ENCODE measurements at places on chromosomes 1 and 21. TPM values are rescaled to one million over a fixed set of nuclear protein-coding genes. Genes with fewer than 3 reads are reported as not detected.
A peak's percentile ranks its signal among the peaks of the same experiment; 100 is the strongest.

DNA sequence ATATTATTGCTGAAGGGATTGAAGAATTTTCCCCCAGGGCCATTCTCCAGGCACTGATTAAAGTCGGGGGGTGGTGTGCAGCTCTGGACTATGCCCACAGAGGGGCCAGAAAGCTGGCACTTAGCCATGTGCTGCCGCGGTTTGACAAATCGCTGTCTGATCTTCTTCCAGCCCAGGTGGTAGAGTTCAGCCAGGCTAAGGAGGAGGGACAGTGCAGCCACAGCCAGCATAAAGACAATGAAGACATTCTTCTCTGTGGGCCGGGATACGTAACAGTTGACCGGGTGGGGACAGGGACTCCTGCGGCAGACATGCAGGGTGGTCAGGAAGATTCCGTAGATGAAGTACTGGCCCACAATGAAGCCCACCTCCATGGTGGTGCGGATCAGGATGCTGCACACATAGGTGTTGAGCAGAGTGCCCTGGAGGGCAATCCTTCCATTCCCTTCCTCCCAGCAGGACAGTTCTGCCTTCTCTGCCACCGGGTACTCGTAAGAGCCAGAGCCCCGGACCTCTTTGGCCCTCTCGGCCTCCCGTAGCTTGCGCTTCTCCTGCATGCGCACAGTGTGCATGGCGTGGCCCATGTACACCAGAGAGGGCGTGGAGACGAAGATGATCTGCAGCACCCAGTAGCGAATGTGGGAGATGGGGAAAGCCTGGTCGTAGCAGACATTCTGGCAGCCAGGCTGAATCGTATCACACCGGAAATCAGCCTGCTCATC, 1.9 kb downstream of the GJA5 start:
- DNase-seq, result no peak

GRCh38 chr21:37575580-37575979, 209.0 kb downstream of the DYRK1A start:
- no peak for DNase-seq

DNA sequence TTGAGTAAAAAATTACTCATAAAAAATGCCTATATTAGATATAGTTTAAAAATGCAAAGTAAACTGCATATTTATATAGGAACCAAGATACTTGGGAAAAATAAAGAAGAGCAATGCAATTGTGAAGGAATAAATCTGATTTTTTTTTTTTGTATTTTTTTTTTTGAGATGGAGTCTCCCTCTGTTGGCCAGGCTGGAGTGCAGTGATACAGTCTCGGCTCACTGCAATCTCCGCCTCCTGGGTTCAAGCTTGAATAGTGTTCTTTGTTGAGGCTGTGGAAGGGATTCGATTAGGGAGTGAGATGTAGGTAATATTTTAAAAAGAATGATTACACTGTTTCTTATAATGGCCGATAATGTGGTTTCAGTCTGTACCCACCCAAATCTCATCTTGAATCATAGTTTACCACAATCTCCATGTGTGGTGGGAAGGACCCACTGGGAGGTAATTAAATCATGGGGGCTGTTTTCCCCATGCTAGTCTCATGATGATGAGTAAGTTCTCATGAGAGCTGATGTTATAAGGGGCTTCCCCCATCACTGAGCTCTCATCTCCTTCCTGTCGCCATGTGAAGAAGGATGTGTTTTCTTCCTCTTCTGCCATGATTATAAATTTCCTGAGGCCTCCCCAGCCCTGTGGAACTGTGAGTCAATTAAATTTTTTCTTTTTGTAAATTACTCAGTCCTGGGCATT, 1765.9 kb downstream of the PLA2G4A start:
- no peak for DNase-seq

DNA sequence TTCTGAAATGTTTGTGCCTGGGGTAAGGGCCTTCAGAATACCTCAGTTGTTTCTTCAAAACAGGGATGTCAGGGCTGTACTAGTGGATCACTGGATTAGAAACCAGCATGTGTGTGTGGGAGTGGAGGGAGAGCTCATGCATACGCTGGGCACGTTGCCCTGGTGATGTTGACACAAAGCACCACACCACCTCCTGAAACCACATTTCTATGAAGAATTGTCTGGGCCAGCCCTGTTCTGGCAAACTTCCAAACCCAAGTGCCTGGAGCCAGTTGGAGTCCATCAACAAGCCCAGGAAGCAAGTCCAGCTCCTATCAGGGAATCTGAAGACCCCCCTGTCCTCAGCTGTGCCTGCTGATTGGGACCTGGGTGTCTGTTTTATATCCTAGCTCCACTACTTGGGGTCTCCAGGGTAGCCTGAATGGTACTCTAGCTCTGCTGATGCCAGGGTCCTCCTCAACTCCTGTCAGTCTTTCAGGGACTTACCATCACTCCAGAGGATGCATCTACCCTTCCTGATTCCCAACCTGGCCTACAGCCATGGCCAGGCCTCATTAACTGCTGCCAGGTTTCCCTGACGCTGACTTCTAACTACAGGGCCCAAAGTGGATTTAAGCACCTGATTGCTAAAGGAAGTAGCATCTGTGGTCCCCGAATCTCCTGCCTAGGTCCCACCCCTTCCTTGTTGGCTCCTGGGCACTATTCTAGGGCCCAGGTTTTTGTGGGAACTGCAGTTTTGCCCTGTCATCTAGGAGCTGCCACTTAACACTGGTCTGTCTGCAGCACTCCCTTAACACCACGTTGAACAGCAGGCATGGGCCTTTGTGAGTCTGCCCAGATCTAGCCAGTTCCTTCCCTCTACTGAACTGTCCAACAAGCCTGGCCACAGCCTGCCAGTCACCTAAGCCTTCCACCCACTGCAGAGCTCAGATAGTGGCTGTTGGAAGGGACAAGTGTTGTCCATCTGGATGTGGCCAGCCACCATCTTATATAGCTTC, 45.5 kb downstream of the LPAR3 start:
- peak; percentile 60 for DNase-seq

DNA sequence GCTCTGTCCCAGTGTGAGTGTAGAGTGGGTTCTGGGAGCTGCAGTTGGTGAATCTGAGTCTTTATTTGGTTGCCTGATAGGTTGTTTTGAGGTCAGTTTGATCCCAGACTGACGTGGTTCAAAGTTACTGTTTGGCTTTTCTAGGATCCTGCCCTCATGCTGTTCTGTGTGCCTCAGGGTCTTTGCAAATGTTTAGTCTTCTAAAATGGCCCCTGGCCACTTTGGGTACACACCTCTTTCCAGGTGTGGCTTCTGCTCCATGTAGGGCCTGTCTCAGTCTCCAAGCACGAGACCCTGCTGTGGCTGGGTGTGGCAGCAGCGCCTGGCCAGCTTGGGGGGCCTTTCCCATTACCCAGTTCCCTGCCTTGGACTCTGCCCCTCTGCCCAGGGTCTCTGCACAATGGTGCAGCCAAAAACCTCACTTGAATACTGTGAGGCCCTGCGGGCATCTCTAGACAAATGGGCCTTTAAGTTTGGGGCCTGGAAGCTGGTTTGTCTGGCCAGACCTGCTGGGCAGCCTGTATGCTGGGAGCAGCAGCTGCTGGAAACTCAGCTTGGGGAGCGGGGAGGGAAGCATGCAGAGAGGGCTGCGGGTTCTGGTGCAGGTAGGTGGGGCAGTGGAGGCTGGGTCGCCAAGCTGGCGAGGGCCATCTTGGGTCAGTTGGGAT, 5.6 kb downstream of the PTPRF start:
- DNase-seq, result no peak

DNA sequence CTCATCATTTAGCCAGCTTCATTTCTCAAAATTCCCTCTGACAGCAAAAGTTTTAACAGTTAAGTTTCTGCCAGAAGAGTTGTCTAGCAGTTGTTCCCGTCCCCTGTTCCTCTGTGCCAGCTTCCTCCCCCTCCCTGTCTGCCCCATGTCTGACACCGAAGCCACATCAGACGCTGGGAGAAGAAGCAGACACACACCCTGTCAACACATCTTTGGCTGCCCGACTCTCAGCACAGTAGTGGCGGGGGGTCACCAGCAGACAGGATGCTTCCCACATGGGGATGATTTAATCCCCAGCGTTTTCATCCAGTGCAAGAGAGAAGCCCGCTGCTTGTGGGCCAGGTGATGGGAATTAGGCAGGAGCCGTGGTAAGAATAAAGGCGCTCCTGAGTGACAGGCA, 379.4 kb upstream of the RUNX1 start:
- no peak for DNase-seq

- DNase-seq, result no peak
Measured at GRCh38 chr1:186722711-186723309, 42.6 kb upstream of the PTGS2 start.

DNA sequence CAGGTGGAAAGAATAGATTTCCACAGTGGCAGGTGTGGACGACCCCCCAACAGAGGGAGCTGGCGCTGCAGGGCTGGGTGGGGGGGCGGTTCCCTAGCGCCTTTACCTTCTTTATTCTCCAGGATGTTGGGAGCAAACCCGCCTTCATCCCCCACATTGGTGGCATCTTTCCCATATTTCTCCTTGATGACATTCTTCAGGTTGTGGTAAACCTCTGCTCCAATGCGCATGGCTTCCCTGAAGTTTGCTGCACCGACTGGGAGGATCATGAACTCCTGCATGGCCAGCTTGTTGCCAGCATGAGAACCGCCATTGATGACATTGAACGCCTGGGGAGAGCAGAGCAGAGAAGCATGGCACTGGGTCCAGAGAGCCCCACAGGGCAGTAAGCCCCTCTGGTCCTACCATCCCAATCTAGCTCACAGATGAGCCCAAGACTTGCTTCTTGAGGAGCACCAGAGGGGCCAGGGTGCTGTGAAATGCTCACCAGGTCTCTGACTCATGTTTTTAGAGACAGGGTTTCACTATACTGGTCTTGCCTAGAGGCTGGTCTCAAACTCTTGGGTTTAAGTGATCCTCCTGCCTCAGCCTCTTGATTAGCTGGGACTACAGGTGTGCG, 12.2 kb downstream of the ENO1 start:
- DNase-seq, result no peak

DNA sequence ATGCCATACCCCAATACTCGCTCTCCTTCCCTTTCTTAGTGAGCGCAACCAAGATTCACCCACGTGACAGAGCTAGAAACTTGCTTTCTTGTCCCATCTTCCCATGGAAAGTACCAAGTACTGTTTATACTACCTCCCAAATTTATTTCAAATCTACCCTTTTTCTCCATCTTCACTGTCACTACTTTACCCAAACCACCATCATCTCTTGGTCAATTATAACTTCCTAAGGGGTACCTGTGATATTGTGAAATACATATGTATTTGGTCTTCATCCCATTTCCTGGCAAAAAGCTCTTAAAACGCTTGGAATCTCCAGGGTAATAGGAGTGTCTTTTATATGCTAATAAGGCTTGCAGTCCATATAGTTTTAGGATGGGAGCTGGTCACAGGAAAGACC, 8.2 kb downstream of the DRAM2 start:
- no peak for DNase-seq

GRCh38 chr1:150813028-150813707, 5.1 kb upstream of the CTSK start:
- DNase-seq, result no peak

- DNase-seq, result no peak
Measured at GRCh38 chr1:108082001-108082400, 117.0 kb upstream of the VAV3 start.

DNA sequence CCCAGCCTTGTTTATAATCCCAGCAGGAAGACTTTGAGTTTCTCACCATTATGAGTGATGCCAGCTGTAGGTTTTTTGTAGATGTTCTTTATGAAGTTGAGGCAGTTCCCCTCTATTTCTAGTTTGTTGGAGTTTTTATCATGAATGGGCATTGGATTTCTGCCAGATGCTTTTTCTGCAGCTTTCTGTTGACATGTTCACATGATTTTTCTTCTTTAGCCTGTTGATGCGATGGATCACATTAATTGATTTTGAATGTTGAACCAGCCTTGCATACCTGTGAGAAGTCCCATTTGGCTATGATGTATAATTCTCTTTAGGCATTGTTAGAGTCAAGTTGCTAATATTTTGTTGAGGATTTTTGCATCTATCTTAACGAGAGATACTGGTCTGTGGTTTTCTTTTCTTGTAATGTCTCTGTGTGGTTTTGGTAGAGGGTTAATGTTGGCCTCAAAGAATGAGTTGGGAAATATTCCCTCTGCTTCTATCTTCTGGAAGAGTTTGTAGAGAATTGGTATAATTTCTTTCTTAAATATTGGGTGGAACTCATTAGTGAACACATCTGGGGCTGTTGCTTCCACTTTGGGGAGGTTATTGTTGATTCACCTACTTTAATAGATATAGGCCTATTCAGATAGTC, 33.2 kb downstream of the ZBTB40 start:
- no peak for DNase-seq

DNA sequence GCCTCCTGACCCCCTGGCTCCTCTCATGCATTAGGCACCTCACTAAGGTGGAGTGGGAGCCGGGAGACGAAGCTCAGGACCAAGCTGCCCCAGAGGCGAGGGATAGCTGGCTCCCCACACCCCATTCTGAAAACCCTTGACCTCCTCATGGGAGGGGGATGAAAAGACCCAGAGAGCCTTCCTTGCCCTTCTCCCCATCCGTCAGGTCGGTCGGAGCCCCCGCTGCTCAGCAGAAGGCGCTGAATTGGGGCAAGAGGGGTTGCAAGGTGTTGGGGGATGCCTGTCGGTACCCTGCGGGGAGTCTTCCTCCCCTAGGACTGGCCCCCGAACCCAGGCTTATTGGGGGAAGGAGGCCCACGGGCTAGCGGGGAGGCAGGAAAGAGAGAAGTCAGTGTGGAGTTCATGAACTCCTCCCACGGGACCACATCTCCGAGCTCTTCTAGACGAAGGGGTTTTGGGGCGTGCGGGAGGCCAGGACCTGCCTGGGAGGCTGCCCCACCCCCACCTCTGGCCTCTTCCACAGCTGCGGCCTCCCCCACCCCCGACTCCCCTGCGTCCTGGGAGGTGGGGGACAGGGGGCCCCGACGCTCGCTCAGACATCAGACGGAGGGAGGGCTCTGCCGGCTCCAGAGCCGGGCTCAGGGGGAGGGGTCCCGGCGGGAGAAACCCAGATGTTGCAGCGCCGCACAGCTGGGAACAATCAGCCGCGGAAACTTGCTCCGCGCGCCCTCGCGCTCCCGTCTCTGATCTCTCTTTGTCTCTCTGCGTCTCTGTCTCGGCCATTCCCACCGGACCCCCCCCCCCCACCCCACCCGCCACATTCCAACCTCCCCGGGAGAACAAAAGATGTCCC, 719 bp downstream of the MFAP2 start:
- DNase-seq, result no peak

- DNase-seq, result no peak
Measured at GRCh38 chr21:28908351-28908750, 84.3 kb downstream of the LTN1 start.

GRCh38 chr1:225480825-225481434, 53.1 kb upstream of the LBR start:
- DNase-seq, result peak; percentile 33

- DNase-seq, result peak; percentile 92
Measured at GRCh38 chr1:18945401-18945849, 11.1 kb downstream of the IFFO2 start.

Gene OR2L5
- not detected for polyA plus RNA-seq

Gene PTPRC
- 4.6 TPM for polyA plus RNA-seq

Gene ZBTB18
- polyA plus RNA-seq, result 27.3 TPM

Gene OLIG2
- polyA plus RNA-seq, result not detected

Gene KANK4
- polyA plus RNA-seq, result 23.4 TPM

Gene BCL2L15
- 1.4 TPM for polyA plus RNA-seq

Gene ATP6V1G3
- polyA plus RNA-seq, result 3.2 TPM

Gene HPCAL4
- polyA plus RNA-seq, result 0.96 TPM

Gene TESK2
- 8.0 TPM for polyA plus RNA-seq

All from left kidney (tissue), 8 donors.